ENCODE measurements at places on chromosomes 7 and 10. TPM values are rescaled to one million over a fixed set of nuclear protein-coding genes. Genes with fewer than 3 reads are reported as not detected.
A peak's percentile ranks its signal among the peaks of the same experiment; 100 is the strongest.

DNA sequence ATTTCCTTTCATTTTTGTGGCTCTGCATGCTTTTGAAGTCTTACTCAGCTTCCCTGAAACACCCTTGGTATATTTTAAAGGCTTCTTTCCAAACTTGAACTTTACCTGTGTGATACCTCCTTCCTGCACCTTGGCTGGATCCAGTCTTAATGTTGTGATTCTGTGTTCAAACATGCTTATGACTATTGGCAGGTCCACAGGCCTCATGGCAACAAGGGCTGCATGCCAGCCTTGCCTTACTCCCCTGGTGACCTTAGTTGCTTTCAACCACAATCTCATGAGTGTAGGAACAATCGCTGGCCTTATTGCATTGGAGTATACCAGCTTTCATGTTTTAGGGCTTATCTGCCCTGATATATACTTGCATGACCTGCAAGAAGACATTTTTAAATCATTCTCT, 238.7 kb downstream of the KIF20B start:
- no peak for DNase-seq
- no peak overlapping the region for H3K4me3 ChIP-seq
- no peak overlapping the region for H3K27ac ChIP-seq
- no peaks in the 10 kb centered on the region for H3K36me3 ChIP-seq
- peaks cover 8% of the 10 kb centered on the region for H3K27me3 ChIP-seq

DNA sequence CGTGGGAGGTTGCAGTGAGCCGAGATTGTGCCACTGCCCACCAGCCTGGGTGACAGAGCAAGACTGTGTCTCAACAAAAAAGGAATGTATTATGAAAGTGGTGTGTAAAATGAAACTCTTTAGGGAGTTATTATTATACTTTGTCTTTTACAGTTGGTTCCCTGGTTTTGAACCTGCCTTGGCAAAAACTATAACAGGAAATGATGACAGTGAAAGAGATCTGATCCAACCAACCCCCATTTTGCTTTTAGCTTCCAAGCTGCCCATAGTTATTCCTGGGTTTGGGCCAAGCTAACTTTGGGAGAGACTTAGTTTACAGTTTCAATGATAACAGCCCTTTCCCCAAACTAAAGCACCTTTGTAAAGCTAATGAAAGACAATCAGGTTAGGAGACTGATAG, 34.1 kb upstream of the NMT2 start:
- DNase-seq: no peak
- H3K36me3 ChIP-seq: no peaks in the 10 kb centered on the region
- no peak overlapping the region for H3K27ac ChIP-seq

Gene OR2A1
- total RNA-seq: not detected

Gene SLC18A3
- total RNA-seq: not detected

Gene C7orf57
- not detected for total RNA-seq

- no peaks in the 10 kb centered on the region for H3K4me1 ChIP-seq
- H3K36me3 ChIP-seq: no peaks in the 10 kb centered on the region
- H3K27ac ChIP-seq: no peak overlapping the region
- H3K27me3 ChIP-seq: no peaks in the 10 kb centered on the region
- no peak for DNase-seq
- H3K4me3 ChIP-seq: no peak overlapping the region
Measured at GRCh38 chr10:60534761-60535389, 145.2 kb upstream of the ANK3 start.

- no peaks in the 10 kb centered on the region for H3K27me3 ChIP-seq
- no peak for DNase-seq
- no peak overlapping the region for H3K27ac ChIP-seq
Measured at GRCh38 chr10:18195060-18195799, 55.0 kb downstream of the CACNB2 start.

- peak overlapping the region; percentile 21 for H3K27ac ChIP-seq
- no peaks in the 10 kb centered on the region for H3K27me3 ChIP-seq
- H3K4me1 ChIP-seq: peaks cover 52% of the 10 kb centered on the region
- H3K4me3 ChIP-seq: no peak overlapping the region
- DNase-seq: no peak
Measured at GRCh38 chr7:26180792-26181198, 19.8 kb downstream of the HNRNPA2B1 start.

Gene CUZD1
- 3.9 TPM for total RNA-seq

Gene STMP1
- 31.1 TPM for total RNA-seq

GRCh38 chr10:60257767-60258428, 131.8 kb downstream of the ANK3 start:
- DNase-seq: no peak
- H3K4me1 ChIP-seq: no peaks in the 10 kb centered on the region
- H3K27ac ChIP-seq: no peak overlapping the region
- no peaks in the 10 kb centered on the region for H3K36me3 ChIP-seq

Gene BMPER
- not detected for total RNA-seq

GRCh38 chr10:11610166-11610825, 1.2 kb downstream of the USP6NL start:
- peak overlapping the region; percentile 92 for H3K4me3 ChIP-seq
- peaks cover 63% of the 10 kb centered on the region for H3K4me1 ChIP-seq
- peak overlapping the region; percentile 48 for H3K27ac ChIP-seq
- DNase-seq: no peak

- H3K27ac ChIP-seq: peak overlapping the region; percentile 32
- peak; percentile 49 for DNase-seq
- H3K27me3 ChIP-seq: peaks cover 86% of the 10 kb centered on the region
- H3K36me3 ChIP-seq: no peaks in the 10 kb centered on the region
Measured at GRCh38 chr7:101173752-101174244, 6.3 kb downstream of the NAT16 start.

- H3K36me3 ChIP-seq: peaks cover 85% of the 10 kb centered on the region
- H3K4me3 ChIP-seq: no peak overlapping the region
- no peak overlapping the region for H3K27ac ChIP-seq
- DNase-seq: no peak
Measured at GRCh38 chr7:130886438-130887135, 152.6 kb upstream of the KLF14 start.

Gene LAMB1
- total RNA-seq: 0.13 TPM

Gene CPA1
- total RNA-seq: not detected

DNA sequence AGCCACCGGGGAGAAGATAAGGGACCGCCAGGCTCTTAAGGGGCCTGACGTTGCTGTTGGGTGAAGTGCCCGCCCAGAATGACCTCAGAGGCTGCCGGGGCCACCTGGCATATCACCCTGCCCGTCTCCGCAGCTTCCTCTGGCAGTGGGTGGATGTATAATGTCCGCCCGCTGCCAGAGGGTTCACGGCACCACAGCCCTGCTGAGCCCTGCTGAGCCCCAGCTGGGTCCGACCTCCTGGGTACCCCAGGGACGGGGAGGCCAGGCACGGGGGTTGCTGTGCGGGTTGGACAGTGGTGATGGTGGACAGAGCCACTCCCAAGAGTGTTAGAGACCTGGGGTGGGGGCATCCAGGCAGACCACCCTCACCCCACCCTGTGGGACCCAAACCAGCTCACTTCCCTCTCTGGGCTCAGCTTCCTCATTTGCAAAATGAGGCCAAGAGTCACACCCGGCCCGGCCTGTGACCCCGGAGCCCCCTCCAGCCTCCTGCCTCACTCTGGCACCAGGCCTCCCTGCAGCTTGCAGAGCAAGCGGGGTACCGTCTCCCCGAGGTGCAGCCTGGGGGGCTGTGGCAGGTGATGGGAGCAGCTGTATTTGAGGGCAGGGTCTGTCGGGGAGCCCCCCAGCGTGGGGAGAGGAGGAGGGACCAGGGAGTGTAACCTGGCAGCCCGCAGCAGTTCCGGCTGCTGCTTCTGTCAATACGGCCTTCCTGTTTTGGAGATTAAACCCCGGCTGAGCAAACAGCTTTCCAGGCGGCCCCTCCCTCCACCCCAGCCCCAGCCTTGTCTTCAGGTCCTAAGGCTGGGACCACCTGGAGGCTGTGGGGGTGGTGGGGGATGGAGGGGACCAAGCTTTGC, 8.4 kb upstream of the LFNG start:
- H3K4me3 ChIP-seq: peak overlapping the region; percentile 78
- peaks cover 60% of the 10 kb centered on the region for H3K4me1 ChIP-seq
- peak; percentile 44 for DNase-seq
- H3K27ac ChIP-seq: peak overlapping the region; percentile 99
- no peaks in the 10 kb centered on the region for H3K27me3 ChIP-seq

Gene GPR158
- not detected for total RNA-seq

GRCh38 chr10:84965468-84965867, 637.1 kb downstream of the CCSER2 start:
- H3K36me3 ChIP-seq: no peaks in the 10 kb centered on the region
- no peaks in the 10 kb centered on the region for H3K27me3 ChIP-seq
- H3K4me1 ChIP-seq: no peaks in the 10 kb centered on the region
- H3K27ac ChIP-seq: no peak overlapping the region

DNA sequence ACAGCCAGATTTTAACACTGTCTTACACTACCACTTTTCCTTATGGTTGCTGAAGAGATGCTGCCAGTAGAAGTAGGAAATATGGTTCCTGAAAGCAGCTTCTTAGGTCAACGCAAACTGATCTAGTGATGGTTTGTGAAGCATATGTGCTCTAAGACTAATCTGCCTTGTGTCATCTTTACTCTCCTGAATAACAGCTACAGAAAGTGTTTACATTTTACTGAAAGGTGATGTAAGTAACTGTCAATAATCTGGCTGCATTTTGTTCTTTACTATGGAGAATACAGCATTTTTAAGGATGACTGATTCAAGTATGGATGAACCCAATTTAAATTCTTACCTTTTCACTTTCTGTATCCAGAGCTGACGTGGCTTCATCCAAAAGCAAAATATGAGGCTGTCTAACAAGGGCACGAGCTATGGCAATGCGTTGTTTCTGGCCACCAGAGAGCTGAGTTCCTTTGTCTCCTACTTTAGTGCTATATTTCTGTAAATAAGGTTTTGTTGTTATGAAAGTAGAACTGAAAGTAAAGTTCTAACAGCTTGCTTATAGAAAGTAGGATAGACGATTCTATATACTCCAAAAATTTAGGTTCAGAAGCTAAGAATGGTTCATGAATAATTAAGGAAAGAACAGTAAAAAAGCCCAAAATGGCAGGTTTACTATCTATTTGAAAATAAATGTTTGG, 30.2 kb upstream of the ABCB4 start:
- H3K27ac ChIP-seq: no peak overlapping the region
- no peaks in the 10 kb centered on the region for H3K27me3 ChIP-seq
- peaks cover 78% of the 10 kb centered on the region for H3K36me3 ChIP-seq
- no peak for DNase-seq

DNA sequence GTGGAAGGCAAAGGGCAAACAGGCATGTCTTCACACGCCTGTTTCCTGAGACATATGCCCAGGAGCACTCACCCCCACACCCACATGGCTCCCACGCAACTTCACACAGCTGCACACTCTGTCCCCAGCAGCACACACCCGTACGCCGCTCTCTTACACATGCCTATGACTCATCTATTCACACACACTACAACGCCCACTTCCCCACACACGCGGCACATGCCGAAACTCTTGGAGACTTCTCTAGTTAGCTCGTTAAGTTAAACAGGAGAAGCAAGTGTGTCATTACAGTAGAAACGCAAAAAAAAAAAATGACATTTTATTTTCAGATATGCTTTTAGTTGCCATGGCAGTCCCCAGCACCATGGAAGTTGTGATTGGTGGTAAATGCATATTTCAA, 6.7 kb downstream of the CALN1 start:
- peaks cover 6% of the 10 kb centered on the region for H3K4me1 ChIP-seq
- no peak overlapping the region for H3K27ac ChIP-seq
- no peaks in the 10 kb centered on the region for H3K36me3 ChIP-seq
- H3K27me3 ChIP-seq: peaks cover 25% of the 10 kb centered on the region
- no peak overlapping the region for H3K4me3 ChIP-seq

Gene TBXAS1
- total RNA-seq: 2.7 TPM

DNA sequence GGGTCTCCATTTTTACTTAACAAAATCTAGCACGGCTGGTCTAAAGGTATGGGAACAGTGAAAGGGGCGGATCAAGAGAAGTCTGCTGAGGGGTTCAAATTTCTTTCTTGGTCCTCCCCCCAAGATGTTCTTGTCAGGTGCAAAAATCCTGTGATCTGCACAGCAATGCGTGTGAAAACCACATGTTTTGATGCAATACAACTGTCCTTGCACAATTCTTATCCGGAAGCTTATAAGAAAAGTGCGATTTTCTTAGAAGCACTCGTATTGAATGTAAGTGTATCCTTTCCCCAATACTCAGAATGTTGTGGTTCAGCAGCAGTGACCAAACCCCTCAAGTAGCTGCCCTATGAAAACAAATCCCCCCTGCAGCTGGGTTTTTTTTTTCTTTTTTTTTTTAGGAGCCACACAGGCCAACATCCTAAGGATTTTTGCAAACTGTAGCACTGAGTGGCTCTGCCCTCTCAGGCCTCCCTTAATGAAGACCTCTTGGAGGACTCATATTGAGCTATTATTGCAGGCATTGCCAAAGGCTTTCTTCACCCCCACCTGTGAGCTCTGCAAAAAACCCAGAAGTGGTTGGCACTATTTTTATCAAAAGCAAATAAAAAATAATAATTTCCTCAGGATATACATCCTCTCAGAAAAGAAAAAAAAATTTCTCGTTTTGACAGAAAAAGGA, 151.9 kb upstream of the ITGB1 start:
- H3K4me3 ChIP-seq: no peak overlapping the region
- peaks cover 6% of the 10 kb centered on the region for H3K4me1 ChIP-seq
- H3K27ac ChIP-seq: peak overlapping the region; percentile 29

GRCh38 chr10:89279421-89279869, 22.4 kb upstream of the IFIT2 start:
- no peaks in the 10 kb centered on the region for H3K27me3 ChIP-seq
- H3K27ac ChIP-seq: no peak overlapping the region
- peaks cover 3% of the 10 kb centered on the region for H3K4me1 ChIP-seq

- H3K27me3 ChIP-seq: no peaks in the 10 kb centered on the region
- no peak for DNase-seq
- no peak overlapping the region for H3K4me3 ChIP-seq
- no peaks in the 10 kb centered on the region for H3K4me1 ChIP-seq
- no peak overlapping the region for H3K27ac ChIP-seq
Measured at GRCh38 chr10:20075713-20076112, 259.5 kb downstream of the PLXDC2 start.

DNA sequence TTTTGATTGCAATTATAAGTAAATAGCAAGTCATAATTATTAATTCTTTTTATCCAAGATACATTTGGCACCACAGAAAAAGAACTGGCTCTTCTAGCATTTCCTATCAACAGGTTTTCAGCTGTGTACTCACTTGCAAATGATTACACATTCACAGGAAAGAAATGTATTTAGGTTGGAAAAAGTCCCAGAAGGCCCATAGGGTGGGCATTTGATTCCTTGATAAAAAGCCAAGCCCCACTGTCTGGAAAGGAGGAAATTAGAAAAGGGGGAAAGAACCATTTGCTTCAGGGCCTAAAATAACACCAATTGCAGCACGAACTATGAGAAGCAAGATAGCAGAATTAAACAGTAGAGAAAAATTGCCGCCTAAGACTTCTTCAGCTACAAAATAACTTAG, 80.8 kb upstream of the COL1A2 start:
- H3K4me1 ChIP-seq: peaks cover 2% of the 10 kb centered on the region
- H3K36me3 ChIP-seq: no peaks in the 10 kb centered on the region
- DNase-seq: no peak
- peaks cover 13% of the 10 kb centered on the region for H3K27me3 ChIP-seq
- H3K4me3 ChIP-seq: no peak overlapping the region

GRCh38 chr7:94276795-94277194, 117.9 kb upstream of the COL1A2 start:
- H3K4me3 ChIP-seq: no peak overlapping the region
- no peaks in the 10 kb centered on the region for H3K4me1 ChIP-seq
- no peaks in the 10 kb centered on the region for H3K27me3 ChIP-seq
- H3K27ac ChIP-seq: no peak overlapping the region

Gene GNAT3
- total RNA-seq: not detected

- H3K36me3 ChIP-seq: no peaks in the 10 kb centered on the region
- H3K4me1 ChIP-seq: no peaks in the 10 kb centered on the region
- DNase-seq: no peak
- H3K4me3 ChIP-seq: no peak overlapping the region
- no peak overlapping the region for H3K27ac ChIP-seq
Measured at GRCh38 chr10:86350897-86351296, 15.7 kb downstream of the GRID1 start.

Gene NAT16
- not detected for total RNA-seq

Gene FAM25G
- not detected for total RNA-seq
